A549 treated with dexamethasone at 1 μM for 4 hours (cell line): ENCODE measurements at places on chromosomes 12 and 14. TPM values are rescaled to one million over a fixed set of nuclear protein-coding genes. Genes with fewer than 3 reads are reported as not detected.

Gene PLXNC1
- 0.07 to 0.16 TPM (median 0.08 TPM) in 5 replicates for total RNA-seq

Gene ETFBKMT
- total RNA-seq: 0.82 to 1.3 TPM (median 0.92 TPM) in 5 replicates

Gene KCTD10
- total RNA-seq: 44.0 to 57.7 TPM (median 50.0 TPM) in 5 replicates

Gene KRT3
- 0.05 to 0.06 TPM (median 0.05 TPM) in 3 of 5 replicates, not detected in the others for total RNA-seq

Gene ST8SIA1
- total RNA-seq: 0.09 TPM in 1 of 5 replicates, not detected in the others

Gene LRRIQ1
- 0.30 to 1.0 TPM (median 0.76 TPM) in 5 replicates for total RNA-seq

Gene TMEM63C
- 5.3 to 8.2 TPM (median 7.9 TPM) in 5 replicates for total RNA-seq

Gene PRICKLE1
- 0.61 to 0.88 TPM (median 0.76 TPM) in 5 replicates for total RNA-seq

Gene CLSTN3
- 8.5 to 16.6 TPM (median 14.8 TPM) in 5 replicates for total RNA-seq

Gene CBX5
- total RNA-seq: 22.5 to 35.9 TPM (median 31.6 TPM) in 5 replicates

Gene KRT2
- not detected in 5 replicates for total RNA-seq

Gene TMTC1
- 0.01 to 0.05 TPM (median 0.04 TPM) in 5 replicates for total RNA-seq

Gene C1S
- total RNA-seq: 41.7 to 58.5 TPM (median 47.4 TPM) in 5 replicates

Gene TPH2
- total RNA-seq: 0.06 TPM in 1 of 5 replicates, not detected in the others

Gene CACNA1C
- total RNA-seq: 0.02 to 0.11 TPM (median 0.04 TPM) in 4 of 5 replicates, not detected in the other

Gene FAM90A1
- 0.08 to 0.13 TPM (median 0.11 TPM) in 5 replicates for total RNA-seq

Gene TCL1A
- total RNA-seq: not detected in 5 replicates

Gene LGR5
- 0.02 TPM in 1 of 5 replicates, not detected in the others for total RNA-seq

Gene LRTM2
- 0.05 to 0.15 TPM (median 0.06 TPM) in 3 of 5 replicates, not detected in the others for total RNA-seq

Gene RIC8B
- total RNA-seq: 7.9 to 9.8 TPM (median 9.3 TPM) in 5 replicates

Gene RDH16
- 0.18 to 0.39 TPM (median 0.26 TPM) in 5 replicates for total RNA-seq

Gene RNASE3
- not detected in 5 replicates for total RNA-seq

Gene RASSF8
- total RNA-seq: 6.9 to 15.2 TPM (median 13.1 TPM) in 5 replicates

Gene SERPINA12
- 0.06 TPM in 1 of 5 replicates, not detected in the others for total RNA-seq
